Endothelial cell of umbilical vein (primary cell): ENCODE measurements at places on chromosomes 1 and 21. TPM values are rescaled to one million over a fixed set of nuclear protein-coding genes. Genes with fewer than 3 reads are reported as not detected.

The RHCE gene
- total RNA-seq: not detected in 2 replicates

The TDRD5 gene
- total RNA-seq: not detected in 2 replicates

The IFI6 gene
- total RNA-seq: 20.0 and 28.4 TPM in 2 replicates

GRCh38 chr1:28663871-28664470 is 4.6 kb upstream of the GMEB1 start:
- DNase-seq: no peak

DNA sequence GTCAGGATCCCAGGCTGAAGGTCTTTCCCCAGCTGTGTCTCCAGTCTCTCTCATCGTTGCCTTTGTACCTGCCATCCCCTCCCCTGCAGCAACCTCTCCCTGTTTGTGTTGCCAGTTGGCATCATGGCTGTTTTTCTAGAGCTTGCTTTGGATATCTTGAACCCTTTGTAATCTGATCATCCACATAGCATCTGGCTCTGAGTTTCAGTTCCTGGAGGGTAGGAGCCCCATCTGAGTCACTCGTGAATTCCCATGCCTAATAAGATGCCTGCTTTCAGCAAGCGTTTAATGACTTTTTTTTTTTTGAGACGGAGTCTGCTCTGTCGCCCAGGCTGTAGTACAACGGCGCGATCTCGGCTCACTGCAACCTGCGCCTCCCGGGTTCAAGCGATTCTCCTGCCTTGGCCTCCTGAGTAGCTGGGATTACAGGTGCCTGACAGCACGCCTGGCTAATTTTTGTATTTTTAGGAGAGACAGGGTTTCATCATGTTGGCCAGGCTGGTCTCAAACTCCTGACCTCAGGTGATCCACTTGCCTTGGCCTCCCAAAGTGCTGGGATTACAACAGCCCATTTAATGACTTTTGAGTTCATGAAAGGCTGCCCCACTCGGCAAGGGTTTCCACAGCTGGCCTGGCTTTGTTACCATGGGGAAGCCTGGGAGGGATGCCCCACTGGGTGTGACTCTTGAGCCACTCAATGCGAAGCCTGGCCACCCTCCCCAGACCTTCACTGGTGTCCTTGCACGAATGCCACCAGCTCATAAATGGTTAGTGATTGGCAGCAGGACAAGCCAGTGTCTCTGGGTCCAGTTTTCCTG is 11.9 kb downstream of the ALPL start:
- DNase-seq: no peak

DNA sequence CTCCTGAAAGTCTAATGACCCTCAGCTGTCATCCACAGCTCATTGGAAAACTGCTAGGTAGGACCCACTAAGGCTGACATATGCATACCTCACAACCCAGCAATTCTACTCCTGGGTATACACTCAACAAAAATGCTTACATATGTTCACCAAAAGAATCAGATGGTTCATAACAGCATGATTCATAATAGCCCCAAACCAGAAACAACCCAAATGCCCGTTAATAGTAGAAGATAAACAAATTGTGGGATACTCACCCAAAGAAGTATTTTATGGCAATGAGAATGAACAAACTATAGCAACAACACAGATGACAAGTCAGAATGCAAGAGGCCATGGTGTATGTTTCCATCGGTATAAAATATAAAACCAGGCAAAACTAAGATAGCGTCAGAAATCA is 124.6 kb downstream of the HLCS start:
- DNase-seq: no peak

- DNase-seq: no peak
These were observed 51.0 kb downstream of the MYSM1 start for GRCh38 chr1:58648842-58649241.

DNA sequence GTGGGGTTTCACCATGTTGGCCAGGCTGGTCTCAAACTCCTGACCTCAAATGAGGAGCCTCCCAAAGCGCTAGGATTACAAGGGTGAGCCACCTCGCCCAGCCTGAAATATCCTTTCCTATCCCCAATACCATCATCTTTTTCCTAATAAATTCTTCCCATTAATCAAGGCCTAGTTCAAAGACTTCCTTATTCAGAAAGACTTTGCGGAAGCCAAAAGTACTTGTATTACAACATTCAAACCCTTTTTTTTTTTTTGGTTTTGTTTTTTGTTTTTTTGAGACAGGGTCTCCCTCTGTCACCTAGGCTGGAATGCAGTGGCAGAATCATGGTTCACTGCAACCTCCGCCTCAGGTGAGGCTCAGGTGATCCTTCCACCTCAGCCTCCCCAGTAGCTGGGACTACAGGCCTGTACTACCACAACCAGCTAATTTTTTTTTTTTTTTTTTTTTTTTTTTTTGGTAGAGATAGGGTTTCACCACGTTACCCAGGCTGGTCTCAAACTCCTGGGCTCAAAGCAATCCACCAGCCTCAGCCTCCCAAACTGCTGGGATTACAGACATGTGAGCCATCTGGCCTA is 7.6 kb downstream of the SLC19A2 start:
- no peak for DNase-seq

- DNase-seq: no peak
These were observed 11.2 kb upstream of the RAP1GAP start for GRCh38 chr1:21680381-21680780.

The ZNF683 gene
- total RNA-seq: not detected in 2 replicates

The FAM78B gene
- not detected in 2 replicates for total RNA-seq

- no peak for DNase-seq
These were observed 21.4 kb downstream of the CR1L start for GRCh38 chr1:207666342-207666741.
